Kidney tubule cell (primary cell): ENCODE measurements at places on chromosomes 12 and 14.

DNA sequence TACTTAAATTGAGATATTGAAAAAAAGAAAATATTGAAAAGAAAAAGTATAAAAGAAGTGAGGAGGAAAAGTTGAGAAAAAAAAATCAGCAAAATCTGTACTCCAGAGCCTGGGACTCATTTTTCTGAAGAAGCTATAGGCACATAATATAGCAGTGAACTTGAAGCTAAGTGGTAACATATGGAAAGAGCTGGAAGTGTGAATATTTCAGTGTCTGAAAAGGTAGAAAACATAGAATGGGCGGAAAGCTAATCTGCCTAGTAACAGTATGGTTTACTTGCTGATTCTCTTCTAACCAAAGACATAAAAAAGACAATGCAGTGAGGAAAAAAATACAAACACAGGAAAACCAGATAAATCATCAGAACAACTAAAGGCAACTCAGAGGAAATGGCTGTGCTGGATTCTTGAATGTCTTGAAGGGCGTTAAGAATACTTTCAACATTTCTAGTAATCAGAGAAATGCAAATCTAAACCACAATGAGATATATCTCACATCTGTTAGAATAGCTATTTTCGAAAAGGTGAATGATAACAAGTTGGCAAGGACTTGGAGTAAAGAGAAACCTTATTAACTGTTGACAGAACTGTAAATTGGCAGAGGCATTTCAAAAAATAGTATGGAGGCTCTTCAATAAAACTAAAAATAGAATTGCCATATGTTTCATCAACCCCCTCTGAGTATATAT lies 784.6 kb downstream of the LRFN5 start:
- DNase-seq, result no peak

DNA sequence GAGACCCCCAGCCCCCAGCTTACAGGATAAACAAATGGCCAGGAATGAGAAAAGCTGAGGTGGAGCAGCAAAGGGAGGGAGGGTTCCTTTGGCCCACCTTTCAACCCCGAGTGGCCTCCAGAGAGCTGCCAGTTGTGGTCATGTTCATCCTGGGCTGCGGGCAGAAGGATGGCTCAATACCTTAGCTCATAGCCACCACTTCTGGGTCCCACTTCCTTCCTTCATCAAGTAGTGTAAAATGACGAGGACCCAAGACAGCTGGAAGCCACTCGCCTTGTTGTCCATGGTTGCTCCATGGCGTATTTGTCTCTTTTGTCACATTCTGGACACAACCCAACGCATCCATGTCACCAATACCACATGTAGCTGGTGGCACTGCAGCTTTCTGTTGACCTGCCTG lies 24.2 kb downstream of the CRACR2A start:
- DNase-seq, result no peak

DNA sequence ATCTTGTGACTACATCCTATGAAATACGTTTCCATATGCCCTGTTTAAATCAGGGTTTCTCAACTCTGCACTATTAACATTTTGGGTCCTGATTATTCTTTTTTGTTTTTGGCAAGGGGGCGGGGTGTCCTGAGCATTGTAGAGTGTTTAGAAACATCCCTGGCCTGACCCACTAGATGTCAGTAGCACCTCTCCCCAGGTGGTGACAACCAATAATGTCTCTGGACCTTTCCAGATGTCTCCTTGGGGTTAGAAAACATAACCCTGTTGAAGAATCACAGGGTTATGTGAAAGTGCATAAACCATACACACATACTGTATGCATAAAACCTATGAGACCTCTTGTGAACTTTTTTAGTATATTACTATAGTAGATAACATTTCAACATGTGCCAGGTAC lies 1.4 kb downstream of the ACAD10 start:
- peak; percentile 14 for DNase-seq

- no peak for DNase-seq
These were observed 329.8 kb downstream of the MED13L start for GRCh38 chr12:115947696-115948062.

- peak; percentile 47 for DNase-seq
These were observed 1.5 kb downstream of the FGD4 start for GRCh38 chr12:32400866-32401265.

GRCh38 chr12:127619869-127620734 lies 646.9 kb upstream of the TMEM132C start:
- no peak for DNase-seq

DNA sequence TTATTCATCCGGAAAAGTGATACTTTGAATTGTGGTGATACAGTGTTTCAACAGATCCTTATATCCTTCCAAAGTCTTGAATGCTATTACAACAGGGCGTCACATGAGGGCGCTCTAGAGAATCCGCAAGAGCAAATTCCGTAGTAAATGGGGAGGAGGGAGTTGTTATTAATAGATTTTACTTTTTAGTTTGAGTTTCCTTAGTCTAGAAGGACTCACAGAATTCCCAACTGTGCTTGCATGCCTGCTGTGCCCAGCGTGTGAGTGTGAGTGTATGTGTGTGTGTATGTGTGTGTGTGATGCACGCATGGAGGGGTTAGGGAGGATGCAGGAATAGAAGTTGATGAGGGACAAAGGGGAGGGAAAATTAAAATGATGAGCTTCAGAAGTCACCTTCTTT lies 375.3 kb downstream of the C12orf75 start:
- DNase-seq, result peak; percentile 56

- DNase-seq, result no peak
These were observed 5.5 kb downstream of the TAPBPL start for GRCh38 chr12:6457220-6457945.

DNA sequence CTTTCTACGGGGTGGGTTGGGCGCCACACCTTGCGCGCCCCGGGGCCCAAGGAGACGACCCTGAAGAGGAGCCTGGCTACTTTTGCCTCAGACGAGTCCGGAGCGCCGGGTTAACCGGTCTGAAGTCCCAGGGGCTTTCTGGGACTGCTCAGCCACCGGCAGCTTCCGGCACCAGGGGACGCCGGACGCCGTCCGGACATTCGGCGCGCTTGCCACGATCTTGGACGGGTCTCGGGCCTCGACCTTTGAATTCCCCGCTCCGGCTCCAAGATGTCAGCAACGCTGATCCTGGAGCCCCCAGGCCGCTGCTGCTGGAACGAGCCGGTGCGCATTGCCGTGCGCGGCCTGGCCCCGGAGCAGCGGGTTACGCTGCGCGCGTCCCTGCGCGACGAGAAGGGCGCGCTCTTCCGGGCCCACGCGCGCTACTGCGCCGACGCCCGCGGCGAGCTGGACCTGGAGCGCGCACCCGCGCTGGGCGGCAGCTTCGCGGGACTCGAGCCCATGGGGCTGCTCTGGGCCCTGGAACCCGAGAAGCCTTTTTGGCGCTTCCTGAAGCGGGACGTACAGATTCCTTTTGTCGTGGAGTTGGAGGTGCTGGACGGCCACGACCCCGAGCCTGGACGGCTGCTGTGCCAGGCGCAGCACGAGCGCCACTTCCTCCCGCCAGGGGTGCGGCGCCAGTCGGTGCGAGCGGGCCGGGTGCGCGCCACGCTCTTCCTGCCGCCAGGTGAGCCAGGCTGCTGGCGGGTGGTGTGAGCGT lies at the start of gene ACOT4:
ACOT4 (plus strand) TSS at position 184 of the 760 bp plus-strand sequence; CDS start at position 271, 87 bp downstream.
- DNase-seq, result peak; percentile 45

- DNase-seq, result peak; percentile 61
These were observed 69.4 kb upstream of the EVL start for GRCh38 chr14:99995700-99996356.

GRCh38 chr12:109948368-109948767 lies 47.8 kb downstream of the GIT2 start:
- DNase-seq, result no peak

GRCh38 chr12:97650242-97650641 lies 187.6 kb downstream of the RMST start:
- DNase-seq, result peak; percentile 83

GRCh38 chr12:123828854-123829547 lies 66.9 kb downstream of the DNAH10 start:
- no peak for DNase-seq

GRCh38 chr14:20980906-20981305 lies 8.9 kb upstream of the METTL17 start:
- DNase-seq, result no peak

DNA sequence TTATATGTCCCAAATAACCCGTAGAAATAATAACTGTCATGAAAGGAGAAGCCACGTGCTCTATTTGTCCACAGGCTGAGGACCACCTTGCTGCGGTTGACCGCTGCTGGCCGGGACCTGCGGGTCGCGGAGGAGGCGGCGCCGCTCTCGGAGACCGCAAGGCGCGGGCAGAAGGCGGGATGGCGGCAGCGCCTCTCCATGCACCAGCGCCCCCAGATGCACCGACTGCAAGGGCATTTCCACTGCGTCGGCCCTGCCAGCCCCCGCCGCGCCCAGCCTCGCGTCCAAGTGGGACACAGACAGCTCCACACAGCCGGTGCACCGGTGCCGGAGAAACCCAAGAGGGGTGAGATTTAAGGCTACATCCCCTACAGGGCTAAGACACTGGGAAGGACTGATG lies 21.0 kb downstream of the RPGRIP1 start:
- no peak for DNase-seq
